ENCODE measurements at places on chromosomes 3 and 15.

GRCh38 chr3:7934362-7934761 is 567.3 kb upstream of the LMCD1 start:
- DNase-seq, result no peak

DNA sequence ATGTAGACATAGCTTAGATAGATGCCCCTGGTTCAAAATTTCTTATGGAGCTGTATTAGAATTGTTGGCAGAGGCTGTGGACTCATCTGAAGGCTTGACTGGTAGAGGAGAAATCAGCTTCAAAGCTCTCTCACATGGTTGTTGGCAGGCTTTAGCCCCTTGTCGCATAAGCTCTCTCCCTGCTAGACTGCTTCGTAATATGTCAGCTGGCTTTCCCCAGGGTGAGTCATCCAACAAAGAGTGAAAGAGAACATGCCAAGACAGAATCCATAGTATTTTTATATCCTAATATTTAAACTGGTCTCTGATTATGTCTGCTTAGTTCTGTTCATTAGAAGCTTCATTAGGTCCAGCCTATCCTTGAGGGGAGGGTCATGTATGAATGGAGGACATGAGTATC is 427.4 kb upstream of the NAALADL2 start:
- no peak for DNase-seq

DNA sequence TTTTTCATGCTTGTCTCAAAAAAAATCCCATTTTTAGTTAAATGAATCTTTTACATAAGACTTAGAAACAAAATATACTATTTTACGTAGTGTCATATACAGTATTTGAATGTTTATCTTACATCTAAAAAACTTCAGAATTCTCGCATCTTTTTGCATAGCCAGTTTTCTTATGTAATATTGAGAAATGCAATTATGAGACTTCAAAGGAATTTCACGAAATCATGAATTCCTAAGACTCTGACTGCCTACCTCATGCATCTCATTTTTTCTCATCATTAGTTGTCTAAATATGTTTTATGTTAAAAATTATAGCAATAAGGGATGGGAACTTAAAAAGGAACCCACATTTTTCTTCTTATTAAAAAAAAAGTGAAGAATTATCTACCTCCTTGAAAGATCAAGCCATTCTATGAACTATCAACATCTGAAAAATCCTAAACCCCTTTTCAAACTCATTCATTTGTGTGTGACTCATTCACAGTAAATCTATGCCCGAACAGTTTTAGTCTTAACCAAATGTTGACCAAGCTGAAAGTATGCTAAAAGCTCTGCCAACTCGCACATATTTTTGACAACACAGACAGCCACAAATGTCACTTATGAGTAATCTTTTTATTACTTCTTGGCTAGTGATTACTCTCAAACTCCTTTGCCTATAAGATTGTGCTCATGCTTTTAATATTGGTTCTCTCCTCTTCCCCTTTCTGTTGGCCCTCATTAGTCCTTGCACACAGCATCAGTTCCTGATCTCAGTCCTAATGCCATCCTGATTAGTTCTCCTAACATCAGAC is 115.9 kb downstream of the DCLK3 start:
- DNase-seq, result no peak

- DNase-seq, result no peak
These were observed 5.6 kb upstream of the CCDC13 start for GRCh38 chr3:42778644-42779043.

GRCh38 chr3:188446014-188446413 is 292.1 kb downstream of the LPP start:
- no peak for DNase-seq

- DNase-seq, result no peak
These were observed 23.8 kb upstream of the POLG start for GRCh38 chr15:89358435-89358754.

DNA sequence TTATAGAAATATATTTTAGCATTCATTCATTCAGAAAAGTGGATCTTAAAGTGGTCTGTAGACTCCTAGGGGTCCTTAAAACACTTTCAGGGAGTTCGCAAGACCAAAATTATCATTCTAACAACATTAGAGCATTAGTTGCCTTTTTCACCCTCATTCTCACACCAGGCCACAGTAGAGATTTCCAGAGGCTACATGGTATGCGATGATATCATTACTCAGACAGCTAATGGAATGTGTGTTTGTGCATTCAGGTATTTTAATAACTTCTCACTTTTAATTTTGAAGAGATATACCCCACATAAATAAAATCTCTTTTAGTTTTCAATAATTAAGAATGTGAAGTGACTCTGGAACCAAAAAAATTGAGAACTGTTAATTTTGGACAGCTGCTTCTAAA is 206.9 kb downstream of the NSUN3 start:
- DNase-seq, result no peak

- no peak for DNase-seq
These were observed 93.6 kb downstream of the SEC22A start for GRCh38 chr3:123295171-123295900.

DNA sequence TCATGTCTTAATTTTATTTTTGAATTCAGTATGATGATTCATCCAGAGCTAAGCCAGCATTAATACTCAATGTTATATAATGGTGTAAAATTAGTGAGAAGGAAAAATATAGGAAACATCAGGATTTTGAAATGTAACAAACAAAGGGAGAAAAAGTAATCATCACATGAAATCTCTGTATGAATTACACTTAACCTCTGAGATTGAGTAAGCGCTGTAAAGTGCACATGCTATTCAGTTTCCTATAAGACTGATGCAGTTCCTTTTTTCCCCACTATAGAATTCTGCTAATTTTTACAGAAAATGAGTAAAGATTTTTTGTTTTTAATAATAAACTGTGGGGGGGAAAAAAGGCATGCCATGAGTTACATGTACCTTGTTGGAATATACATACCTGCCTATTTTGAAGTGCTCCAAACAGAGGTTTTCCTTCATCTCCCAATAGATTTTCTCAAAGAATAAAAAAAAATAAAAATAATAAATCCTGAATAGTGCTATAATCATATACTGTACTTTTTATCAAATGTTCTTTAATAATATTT is 64.0 kb upstream of the TTBK2 start:
- DNase-seq, result no peak

- DNase-seq, result no peak
These were observed 79.4 kb downstream of the POLR2M start for GRCh38 chr15:57785959-57786358.

DNA sequence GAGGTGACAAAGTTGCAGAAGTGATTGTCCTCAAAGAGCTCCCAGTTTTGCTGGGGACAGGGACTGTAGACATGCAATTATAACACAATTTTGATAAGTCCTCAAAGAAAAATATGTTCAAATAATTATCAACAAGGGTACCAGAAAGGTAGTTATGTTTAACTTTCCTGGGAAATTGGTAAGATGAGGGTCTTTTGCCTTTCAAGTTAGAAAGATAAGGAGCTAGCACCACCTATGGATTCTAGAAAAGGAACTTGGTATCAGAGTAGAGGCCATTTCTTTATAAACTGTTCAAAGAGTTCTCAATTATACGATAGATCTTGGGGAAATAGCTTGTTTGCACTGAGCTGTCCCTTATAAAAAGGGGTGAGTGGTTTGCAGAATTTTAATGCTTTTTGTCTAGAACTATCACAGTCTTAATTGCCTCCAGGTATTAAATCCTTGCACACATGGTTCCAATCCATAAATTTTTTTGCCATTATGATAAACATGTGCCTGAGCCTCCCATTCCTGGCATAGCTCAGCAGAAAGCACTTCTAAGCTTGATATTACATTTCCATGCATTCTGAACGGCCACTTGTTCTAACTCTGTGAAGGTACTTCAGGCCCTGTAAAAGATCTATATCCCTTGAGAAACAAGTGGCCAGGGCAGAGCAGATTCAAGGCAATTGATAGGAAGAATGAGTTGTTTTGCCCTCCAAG is 247.5 kb upstream of the LRIG1 start:
- no peak for DNase-seq

DNA sequence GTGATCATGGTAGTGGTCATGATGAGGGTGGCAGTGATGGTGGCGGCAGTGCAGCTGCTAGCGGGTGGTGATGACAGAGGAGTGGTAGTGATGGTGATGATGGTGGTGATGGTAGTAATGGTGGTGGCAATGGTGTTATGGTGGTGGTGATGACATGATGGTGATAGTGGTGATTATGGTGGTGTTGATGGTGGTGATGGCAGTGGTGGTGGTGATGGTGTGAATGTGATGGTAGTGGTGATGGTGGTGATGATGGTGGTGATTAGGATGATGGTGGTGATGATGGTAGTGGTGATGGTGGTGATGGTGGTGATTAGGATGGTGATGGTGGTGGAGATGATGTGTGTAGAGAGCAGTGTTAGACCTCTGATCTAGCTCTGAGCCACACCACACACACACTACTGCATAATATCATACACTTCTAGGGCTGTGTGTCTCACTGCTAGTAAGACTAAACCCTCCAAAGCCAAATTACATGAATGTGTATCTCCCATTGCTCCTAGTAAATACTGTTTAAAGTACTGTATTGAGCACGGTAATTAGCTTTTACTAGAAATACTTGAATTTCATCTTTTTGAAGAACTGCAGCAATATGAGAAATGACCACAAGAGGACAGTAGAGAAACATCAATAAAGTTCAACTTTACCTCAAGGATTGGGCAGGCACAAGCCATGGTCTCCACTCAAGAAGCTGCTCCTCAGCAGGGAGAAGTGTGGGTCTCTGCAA is 28.8 kb downstream of the TMED3 start:
- DNase-seq, result no peak

DNA sequence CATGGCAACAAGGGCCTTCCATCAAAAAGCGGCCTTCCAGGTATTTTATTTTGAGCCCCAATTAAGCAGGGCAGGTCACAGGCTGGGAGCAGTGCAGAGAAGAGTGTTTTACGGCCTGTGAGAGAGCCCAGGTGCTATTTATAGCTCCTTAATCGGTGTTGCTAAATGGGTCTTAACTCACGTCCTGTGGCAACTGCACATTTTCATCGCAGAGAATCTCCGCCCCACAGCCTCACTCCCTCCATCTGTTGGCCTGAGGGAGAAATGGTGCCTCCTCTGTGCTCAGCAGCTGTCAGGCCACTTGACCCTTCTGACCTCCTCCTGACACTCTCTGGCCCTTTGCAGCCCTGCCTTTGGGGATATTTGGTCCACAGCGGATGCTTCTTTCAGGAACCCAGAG is 58.6 kb downstream of the SPSB4 start:
- DNase-seq, result no peak

GRCh38 chr15:74384566-74384880 is 17.1 kb upstream of the CYP11A1 start:
- no peak for DNase-seq

DNA sequence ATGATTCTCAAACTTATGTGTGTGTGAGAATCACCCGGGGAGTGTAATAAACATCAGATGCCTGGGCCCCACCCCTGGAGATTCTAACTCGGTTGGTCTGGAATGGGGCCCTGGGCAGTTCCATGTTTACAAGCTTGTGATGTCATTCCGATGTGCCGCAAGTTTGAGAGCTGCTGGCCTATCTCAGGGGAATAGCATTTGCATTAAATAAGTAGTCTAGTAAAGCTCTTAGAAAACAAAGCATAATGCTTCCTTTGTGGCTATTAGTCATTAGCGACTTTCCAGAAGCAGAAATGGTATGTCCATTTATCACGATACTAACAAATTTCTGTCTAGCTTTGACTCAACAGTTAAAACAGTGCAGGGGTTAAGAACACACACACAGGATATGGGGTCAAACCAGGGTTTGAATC is 20.9 kb downstream of the PGBD4 start:
- no peak for DNase-seq

DNA sequence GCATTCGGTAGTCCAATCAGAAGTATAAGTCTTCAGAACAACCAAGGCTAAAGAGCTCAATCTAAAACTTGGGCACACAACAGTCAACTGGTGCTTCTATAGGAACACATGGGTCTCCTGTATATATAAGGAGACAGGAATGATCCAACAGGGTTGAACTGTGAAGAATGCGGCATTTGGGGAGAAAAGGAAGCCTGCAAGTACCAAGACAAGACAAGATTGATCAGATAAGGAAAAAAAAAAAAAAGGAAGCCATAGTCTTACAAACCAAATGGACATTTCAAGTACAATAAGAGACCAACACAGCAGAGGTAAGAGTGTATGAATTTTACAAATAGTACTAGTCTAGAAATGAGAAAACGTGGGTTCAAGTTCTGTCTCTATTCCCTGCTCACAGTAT is 6.5 kb downstream of the CPEB1 start:
- no peak for DNase-seq

DNA sequence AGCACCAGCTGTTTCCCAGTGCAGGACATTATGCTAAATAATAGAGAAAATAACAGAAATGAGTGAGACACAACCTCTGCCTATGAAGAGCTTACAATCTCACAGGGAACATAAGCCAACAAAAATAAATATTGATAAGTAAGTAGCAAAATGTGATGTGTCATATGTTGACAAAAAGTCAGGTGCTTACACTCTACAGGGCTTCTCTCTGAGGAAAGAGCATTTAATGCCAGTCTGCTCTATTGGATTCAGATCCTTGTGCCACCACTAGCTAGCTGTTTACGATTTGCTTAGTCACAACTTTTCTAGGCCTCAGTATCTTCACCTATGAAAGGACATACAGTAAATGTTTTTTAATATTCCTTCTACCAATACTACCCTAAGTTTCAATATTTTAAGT is 500.9 kb upstream of the NAALADL2 start:
- DNase-seq, result no peak

DNA sequence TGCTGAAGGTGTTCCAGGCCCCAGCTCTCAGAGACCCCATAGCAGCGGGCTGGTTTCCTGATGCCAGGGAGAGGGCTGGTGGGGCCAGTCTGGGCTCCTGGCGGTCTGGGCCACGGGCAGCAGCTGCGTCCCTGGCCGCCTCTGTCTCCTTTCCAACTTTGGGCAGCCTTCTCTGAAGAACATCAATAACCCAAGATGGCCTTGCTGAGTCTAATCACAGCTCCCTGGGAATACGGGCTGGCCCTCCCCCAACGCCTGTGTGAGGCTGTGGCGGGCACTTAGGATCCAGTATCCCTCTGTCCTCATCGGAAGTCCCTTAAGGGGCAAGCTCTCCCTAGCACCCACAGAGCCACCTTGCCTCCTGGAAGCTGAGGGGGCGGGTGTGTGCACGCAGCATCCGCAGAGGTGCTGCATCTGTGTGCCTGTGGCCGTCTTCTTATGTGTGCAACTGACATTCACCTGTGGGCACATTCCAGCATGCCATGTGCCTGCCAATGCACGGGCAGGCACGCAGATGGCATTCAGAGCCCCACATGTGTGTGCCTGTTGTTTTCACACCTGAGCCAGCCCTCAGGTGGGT is 2.1 kb downstream of the ATP2B2 start:
- DNase-seq, result no peak

Measured in stimulated activated naive CD4-positive, alpha-beta T cell treated with Interleukin-2 at 50 U/mL for 16 hours (primary cell).